ENCODE measurements at places on chromosomes 12 and 14.

DNA sequence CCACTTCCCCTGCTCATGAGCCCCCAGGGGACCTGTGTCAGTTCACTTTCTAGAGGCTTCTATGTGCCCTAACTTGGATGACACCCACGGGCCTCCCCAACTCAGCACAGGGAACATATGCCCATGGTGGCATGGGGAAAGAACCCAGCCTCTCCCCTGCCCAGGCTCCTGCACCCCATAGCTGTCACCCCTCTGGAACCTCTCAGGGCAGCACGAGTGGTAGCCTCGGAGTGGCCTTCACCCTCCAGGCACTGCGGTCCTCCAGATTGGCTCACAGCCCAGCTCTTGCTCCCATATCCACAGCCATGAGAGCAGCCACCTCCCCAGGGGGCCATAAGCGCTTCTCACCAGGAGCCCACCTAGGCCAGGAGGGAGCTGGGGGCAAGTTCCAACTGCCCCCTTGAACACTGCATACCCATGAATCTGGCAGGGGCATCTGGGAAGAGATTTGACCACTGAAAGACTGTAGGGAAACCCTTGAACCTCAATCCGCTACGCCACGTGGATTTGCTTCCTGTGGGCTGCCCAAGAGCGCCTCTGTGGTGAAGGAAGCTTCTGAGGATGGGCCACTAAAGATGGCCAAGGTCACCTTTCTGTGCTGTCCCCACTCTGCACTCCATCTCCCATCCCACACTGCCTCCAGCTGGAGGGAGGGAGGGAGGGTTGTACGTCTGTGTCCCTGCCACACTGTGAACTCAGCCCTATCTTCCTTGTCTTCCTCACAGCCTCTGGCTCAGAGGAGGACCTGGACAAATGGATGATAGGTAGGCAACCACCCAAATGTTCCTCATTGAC lies 11.9 kb downstream of the PLD4 start:
- peak; percentile 6 for DNase-seq

GRCh38 chr12:82596483-82596882 lies 90.2 kb upstream of the TMTC2 start:
- no peak for DNase-seq

- DNase-seq = no peak
Measured at GRCh38 chr14:99066378-99066777, 205.6 kb downstream of the BCL11B start.

DNA sequence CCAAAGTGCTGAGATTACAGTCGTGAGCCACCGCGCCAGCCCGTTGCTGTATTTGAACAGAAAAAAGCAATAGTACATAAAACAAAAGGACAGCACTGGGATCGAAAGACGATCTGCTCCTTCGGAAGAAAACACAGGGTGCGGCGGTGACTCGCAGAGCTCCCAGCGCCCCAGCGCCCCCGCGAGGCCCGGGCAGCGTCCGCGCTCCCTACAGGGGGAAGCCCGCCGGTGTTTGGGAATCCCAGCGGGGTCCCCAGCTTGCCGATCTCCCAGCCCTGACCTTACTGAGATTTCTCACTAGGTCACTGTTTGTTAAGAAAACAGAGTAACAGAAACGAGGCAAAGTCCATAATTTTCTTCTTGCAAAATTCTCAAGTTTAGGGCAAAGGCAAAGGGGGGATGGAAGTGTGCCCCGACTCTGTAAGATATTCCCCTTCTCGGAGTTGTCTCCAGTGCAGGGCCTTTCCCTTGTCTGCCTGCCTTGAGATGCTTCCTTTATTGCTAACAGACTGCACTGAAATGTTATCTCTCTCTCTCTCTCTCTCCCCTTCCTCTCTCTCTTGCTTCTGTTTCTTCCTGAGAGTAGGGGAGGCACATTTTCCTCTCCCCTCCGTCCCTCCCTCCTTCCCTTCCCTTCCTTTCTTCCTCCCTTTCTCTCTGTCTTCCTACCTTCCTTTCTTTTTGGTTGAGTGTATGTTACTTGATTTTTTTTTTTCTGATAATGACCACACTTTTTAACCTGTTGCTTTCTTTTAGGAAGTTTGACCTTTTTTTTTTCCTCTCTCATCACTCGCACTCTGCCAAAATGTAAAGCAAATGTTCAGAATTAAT lies 91.9 kb downstream of the TMEM30B start:
- no peak for DNase-seq

DNA sequence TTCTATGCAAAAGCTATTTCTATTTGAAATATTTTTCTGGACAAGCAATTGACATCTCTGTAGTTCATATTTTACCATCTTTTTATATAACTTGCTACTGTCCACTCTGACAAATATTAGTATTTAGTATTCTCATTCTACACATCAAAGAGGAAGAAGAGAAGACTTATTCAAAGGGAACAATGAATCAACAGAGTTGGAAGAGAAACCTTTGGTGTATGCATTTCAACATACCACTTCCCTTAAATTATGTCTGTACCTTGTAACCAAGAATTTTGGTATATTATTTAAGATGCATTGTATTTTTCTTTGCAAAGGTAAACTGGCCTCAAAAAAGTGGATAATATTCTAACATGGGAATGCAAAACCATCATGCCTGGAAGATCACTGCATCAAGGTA lies 72.1 kb upstream of the DUSP6 start:
- no peak for DNase-seq

DNA sequence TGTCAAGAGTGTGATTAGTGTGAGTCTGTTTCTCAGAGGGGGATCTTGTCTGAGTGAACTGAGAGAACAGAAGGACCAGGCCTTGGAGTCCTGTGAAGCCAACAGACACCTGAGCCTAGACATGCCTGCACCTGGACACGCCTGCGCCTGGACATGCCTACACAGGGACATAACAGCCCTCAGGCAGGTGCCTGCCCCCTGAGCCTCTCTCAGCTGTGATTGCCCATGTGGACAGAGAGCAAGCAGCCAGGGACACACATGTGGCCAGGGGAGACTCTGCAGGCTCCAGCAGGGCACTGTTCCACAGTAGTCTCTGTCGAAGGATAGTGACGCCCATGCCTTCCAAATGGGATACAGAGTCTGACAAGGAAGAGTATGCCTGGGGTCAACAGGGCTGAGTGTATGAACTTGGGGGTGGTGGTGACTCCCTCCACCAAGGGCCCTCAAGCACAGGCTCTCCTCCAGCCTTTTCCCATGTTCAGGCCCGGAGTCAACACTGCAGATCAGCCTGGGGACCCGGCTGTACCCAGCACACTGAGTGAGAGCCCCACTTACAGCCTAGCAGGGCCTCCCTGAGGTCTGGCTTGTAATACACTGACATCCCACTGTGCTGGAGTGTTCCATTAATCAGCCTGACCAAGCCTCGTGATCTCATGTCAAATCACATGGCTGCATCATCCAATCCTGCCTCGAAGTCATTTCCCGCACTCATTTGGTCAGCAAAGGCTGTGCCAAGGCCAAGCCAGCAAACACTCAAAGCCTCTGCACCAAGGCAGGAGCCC lies 173.0 kb downstream of the CALM1 start:
- DNase-seq = no peak

GRCh38 chr12:52248541-52249461 lies 15.8 kb downstream of the KRT7 start:
- DNase-seq = no peak

Data from CD4-positive, alpha-beta T cell treated with Interleukin-4 for 1 hour (primary cell).